Esophagus muscularis mucosa (tissue), 4 donors: ENCODE measurements at places on chromosomes 12 and 14. TPM values are rescaled to one million over a fixed set of nuclear protein-coding genes. Genes with fewer than 3 reads are reported as not detected.
A peak's percentile ranks its signal among the peaks of the same experiment; 100 is the strongest.

DNA sequence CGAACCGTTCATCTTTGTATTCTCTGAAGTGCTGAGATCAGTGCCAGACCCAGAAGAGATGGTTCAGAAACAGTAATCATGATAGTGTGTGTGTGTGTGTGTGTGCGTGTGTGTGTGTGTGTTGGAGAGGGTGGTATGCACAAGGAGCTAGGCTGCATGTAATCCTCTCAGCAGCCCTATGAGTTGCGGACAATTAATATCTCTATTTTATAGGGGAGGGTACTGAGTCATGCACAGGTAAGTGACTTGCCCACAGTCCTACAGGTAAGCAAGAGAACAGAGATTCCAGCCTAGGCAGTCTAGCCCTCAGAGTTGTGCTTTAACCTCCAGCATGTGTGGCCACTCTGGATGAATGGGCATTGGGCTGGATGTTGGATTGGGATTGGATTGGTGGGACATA is 27.9 kb upstream of the TCL1A start:
- peak; percentile 81 for DNase-seq

DNA sequence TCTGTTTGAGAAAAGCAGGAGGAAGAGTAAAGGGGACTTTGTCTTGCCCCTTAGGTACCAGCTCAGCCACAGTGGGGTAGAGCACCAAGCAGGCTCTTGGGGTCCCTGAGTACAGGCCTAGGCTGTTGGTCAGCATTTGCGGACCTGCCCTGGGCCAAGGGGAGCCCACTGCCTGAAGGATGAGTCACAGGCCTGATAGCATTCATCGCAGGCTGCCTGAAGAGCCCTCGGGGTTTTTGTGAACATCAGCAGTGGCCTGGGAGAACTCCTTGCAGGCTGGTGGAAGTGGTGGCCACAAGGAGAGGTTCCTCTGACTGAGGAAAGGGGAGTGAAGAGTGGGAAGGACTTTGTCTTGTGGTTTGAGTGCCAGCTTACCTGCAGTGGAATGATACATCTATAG is 25.0 kb upstream of the P2RX7 start:
- no peak for DNase-seq

DNA sequence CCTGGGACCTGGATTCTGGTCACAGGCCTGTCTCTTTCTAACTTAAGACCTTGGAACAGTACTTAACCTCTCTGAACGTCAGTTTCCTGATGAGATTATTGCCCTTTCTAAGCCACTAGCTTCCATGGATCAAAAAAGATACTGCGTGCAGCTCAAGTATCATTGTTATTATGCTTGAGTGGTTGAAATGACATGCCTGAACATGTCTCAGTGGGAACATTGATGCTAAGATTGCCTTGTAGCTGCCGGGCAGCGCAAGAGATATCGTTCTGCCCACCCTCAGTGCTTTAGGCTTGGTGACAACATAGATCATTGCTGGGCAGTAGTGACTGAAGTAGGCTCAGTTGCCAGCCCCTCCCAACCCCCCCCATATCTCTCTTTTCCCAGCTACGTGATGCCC is 131.9 kb downstream of the SMOC1 start:
- no peak for DNase-seq

DNA sequence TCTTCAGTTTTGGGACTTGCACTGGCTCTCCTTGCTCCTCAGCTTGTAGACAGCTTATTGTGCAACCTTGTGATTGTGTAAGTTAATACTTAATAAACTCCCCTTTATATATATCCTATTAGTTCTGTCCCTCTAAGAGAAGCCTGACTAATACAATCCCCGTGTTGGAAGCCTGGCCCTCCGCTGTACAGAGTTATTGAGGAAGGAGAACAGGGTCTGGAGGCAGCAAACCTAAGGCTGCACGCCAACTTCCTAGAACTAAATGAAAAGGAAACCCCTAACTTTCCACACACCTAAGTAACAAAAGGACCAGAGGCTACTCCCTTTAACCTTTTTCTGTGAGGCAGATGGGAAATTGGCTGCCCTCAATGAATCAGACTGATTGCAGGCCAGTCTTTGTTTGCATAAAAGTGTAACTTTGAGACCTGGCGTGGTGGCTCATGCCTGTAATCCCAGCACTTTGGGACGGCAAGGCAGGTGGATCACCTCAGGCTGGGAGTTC is 42.6 kb upstream of the LIMA1 start:
- DNase-seq: no peak

The HOXC13 gene
- not detected for total RNA-seq
